HFFc6 (cell line): ENCODE measurements at places on chromosomes 1 and 21.

DNA sequence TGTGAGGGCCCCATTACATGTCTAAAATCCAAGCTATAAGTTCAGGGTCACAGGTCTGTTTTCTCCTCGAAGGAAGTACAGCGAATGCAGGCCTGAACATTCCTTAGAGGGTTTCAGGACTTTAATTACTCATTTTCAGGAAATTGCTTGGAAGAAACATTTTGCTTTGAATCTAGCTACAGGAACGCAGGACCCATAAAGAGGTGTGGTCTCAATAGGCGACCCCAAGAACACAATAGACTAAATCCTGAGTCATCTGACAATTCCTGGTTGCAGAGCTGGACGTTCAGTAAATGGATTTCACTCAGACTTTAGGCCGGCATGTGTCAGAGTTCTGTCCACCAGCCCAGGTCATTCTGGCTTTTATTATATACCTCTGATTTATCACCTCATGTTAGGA is 1.0 kb upstream of the ERG start:
- no peak for DNase-seq

DNA sequence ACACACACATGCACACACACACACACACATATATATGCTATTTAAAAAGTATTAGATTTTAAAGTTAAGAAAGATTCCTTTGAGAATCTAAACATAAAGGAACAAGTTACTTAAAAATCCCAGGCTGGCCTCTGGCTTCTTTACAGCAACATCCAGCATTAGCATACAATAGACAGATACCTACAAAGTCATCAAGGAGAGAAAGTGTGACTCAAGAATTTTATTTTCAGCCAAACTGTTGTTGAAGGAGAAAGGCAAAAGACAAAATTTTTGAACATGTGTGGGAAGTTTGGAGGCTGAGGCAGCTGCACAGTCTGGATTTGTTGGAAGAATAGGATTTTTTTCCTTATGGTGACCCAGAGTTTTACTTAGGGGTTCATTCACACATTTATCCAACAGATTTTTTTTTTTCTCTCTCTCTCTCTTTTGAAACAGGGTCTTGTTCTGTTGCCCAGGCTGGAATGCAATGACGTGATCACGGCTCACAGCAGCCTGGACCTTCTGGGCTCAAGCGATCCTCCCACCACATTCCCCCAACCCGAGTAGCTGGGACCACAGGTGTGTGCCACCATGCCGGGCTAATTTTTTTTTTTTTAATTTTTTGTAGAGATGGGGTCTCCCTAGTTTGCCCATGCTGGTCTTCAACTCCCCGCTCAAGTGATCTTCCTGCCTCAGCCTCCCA is 24.0 kb upstream of the SPOCD1 start:
- DNase-seq: no peak

DNA sequence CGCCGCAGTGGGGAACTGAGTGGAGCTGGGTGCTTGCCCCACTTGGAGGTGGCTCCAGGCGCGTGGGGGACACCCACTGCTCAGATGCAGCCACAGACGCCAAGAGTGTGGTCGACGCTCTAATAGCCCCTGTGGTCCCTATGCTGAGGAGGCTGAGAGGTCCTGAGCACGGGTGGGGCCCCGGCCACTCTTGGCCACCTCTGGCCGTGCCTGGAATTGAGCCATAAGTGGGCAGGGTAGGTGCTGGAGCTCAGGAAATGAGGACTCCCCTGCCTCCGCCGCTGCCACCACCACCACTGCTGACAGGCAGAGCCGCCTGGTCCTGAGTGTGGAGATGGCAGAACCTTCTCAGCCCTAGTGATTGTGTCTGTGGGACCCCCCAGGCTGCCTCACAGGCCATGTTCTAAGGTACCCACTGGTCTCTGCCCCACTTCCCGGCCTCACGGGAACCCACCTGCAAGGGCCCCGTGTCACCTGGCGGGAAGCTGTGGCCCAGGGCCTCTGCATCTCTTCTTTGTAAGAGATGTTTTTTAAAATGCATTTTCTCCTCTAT is 34.6 kb upstream of the DIP2A start:
- no peak for DNase-seq

GRCh38 chr1:168482106-168482505 is 61.7 kb downstream of the XCL2 start:
- DNase-seq: no peak

DNA sequence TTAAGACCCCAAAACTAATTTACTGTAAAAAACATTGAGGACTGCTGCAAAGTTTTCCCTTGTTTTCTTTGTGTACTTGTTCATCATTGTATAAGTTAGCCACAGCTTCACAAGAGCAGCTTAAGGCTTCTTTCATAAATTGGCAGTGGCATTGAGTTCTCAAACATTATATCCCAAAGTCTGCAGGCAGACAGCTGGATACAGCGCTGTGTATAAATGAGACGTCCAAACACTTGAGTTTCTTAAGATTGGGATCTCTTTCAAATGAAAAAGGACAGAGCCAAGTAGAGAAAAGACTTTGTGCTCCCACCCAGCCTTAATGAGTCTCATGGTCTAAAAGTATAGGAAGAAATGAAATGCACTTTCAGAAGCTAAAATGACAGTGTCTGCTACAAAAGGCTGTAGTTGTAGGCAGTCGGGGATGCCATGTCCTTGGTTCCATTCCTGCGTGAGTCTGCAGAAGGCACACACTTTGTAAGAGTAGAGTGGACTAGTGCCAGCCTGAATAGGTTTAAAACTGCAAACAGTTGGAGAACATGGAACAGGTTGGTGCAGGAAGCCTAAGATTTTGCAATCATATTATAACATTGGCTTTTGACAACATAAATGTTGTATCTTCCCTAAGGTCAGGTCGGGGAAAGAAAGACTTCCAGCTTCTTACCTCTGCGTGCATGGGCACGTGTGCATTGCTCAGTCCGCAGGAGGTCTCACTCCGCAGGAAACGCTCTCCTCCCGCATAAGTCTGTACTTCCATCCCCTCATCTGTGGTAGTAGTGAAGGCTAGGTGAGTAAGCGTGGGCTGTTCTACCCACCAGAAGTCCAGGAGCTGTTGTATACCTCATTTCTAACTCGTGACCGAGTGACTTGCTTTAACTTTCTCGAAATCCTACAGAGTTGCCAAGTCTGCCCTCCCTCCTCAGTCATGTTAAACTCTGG is 94.4 kb downstream of the CD247 start:
- no peak for DNase-seq

GRCh38 chr1:7402548-7402850 is 368.6 kb upstream of the VAMP3 start:
- DNase-seq: no peak

- DNase-seq: no peak
Measured at GRCh38 chr1:157521056-157521455, 31.3 kb downstream of the FCRL5 start.

- no peak for DNase-seq
Measured at GRCh38 chr1:70169018-70169839, 36.1 kb downstream of the LRRC40 start.

DNA sequence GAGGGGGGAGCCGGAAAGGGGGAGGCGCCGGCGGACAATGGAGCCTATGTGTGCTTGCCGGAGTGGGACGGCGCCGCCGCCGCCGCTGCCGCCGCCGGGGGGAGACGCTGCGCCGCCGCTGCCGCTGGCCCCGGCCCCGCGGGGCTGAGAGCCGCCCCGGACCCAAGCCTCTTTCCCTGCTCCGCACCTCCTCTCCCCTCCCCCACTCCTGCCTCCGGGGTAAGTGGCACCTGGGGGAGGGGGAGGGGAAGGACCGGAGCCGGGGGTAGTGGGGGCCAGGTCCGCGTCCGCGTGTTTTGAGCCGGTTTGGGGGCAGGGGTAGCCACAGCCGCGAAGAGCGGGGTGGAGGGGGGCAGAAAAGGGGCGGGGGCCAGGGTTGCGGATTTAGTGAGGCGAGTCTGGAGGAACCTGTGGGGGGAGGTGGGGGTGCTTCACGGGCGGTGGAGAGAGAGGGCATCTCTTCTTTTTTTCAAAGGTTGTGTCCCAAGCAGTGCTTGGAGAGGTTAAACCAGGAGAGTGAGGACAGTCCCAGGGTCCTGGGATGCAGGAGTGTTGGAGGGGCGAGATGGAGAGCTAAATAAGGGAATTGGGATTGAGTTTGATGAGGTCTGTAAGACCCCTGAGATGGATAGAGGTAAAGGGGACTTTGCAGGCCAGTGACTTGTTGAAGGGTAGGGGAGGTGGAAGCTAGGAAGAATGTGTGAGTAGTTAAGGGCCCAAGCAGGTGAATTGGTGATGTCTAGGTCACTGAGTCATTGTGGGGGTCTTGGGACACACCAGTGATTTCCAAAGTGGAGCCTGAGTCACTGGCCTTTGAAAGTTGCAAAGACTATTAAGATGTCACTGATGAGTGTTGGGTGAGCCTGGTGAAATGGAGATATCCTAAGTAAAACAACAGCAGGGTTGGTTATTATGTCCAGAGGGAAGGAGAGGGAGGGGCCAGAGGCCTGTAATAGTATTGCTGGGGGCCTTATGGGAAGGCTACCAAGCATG is 59.1 kb downstream of the BCL9 start:
- DNase-seq: peak; percentile 45

DNA sequence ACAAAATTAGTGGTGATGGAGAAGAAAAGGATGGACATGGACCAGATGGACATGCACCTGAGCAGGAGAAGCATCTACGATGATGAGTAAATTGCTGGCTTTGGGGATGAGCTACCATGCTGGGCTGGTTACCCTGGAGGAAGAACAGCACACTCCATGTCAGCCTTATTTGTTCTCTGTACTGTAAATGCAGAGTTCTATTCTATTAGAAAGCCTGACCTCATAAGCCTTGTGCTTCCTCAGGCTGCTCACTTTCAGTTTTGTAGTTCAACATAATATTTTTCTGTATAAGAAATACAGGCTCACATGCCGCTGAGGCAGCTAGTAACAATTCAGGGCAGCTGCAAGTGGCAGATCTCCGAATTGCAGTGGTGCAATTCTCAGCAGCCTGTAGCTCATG is 249.6 kb downstream of the PLA2G4A start:
- no peak for DNase-seq

GRCh38 chr21:38140207-38140903 is 116.4 kb upstream of the KCNJ15 start:
- peak; percentile 32 for DNase-seq

- no peak for DNase-seq
Measured at GRCh38 chr1:6002714-6003501, 10.7 kb upstream of the NPHP4 start.
